K562 (cell line): ENCODE measurements at places on chromosomes 5 and 9. TPM values are rescaled to one million over a fixed set of nuclear protein-coding genes. Genes with fewer than 3 reads are reported as not detected.

DNA sequence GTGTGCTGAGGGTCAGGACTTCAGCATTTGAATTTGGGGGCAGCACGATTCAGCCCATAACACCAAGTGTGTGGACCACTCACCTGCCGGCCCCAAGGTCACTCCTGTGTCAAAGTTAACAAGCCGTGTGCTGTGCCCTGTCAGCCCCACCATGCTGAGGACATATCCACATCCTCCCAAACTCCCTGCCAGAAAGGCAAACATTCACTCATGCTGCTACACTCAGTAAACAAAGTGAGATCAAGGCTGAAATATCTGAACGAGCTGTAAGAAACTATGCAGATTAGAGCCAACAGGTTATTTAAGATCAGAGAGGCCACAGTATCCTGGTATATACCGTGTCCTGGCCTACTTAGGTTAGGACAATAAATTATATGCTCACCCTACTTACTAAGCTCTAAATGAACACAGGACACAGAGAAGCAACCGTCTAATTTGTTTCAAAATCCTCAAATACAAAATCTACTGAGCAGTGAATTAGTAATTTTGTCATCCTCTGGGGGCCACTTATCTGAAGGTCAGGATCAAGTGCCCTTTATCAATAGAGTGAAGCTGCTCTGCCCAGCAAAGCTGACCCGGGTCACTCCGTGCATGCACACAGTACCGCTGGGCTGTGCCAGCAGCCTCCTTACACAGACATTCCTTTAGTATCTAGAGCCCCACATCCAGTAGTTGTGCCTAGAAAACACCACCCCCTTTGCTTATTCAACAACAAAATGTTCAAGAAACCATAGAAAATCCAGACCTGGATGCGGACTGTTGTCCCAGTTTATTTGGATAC is 28.2 kb downstream of the RETREG1 start:
- DNase-seq = no peak

The DMRT3 gene
- total RNA-seq = not detected in 2 replicates

DNA sequence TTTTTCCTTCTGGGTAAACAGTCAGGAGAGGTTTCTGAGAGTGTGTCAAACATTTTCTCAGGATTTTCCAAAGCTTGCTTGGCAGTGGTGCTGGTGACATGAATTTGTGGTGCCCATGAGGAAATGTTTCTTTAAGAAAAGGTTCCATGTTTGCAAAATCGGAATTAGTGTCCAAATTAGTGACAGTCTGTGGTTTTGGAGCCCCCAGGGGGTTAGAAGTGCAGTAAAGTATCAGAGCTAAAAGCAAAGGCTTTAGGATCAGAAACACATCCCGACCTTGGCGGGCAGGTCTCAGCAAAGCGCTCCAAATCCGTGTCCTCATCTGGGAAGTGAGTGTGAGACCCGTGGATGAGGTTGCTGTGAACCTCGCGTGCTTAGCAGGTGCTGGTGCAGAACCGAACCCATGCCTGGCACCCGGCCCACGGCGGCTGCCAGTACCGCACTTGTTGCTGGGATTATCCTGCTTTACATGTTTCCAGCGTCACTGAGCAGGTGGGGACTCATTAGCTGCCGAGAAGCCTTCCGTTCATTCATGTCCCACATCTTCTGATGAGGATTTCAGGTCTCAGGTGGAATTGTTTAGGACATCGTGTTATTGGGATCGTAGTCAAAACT is 70.8 kb upstream of the COL5A1 start:
- DNase-seq = no peak

DNA sequence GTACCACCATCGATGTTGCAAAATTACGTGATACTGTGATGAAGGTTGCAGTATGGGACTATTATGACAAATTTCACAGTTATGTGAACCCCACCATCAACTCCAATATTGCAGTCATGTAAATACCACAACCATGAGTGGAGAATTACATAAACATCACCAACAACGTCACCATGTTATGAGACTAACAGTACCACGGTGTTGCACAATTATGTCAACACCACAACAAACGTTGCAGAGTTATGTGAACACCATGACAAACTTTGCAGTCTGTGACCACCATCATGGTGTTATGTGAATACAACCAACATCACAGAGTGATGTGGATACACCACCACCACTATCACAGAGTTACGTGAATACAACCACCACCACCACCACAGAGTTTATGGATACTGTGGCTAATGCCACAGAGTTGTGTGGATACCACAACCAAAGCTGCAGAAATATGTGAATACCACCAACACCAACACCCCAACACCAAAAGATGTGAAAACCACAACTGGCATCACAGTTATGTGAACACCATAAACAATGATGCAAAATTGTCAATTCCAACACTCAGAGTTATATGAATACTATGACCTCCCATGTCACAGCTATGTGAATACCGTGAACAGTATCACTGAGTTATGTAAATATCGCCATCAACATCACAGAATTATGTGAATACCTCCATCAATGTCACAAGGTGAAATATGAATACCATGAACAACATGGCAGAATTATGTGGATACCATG is 62.4 kb downstream of the SHC3 start:
- no peak for DNase-seq
